ENCODE measurements at places on chromosomes 6 and 20. TPM values are rescaled to one million over a fixed set of nuclear protein-coding genes. Genes with fewer than 3 reads are reported as not detected.

Gene TFAP2D
- total RNA-seq = not detected

- H3K27me3 ChIP-seq = no peaks in the 10 kb centered on the region
- H3K36me3 ChIP-seq = no peaks in the 10 kb centered on the region
- no peak overlapping the region for H3K4me3 ChIP-seq
- DNase-seq = no peak
- no peaks in the 10 kb centered on the region for H3K4me1 ChIP-seq
Observed at GRCh38 chr20:33875055-33875454, 63.9 kb downstream of the CHMP4B start.

Gene CRISP2
- 0.33 TPM for total RNA-seq

GRCh38 chr6:156883497-156884252, 106.5 kb downstream of the ARID1B start:
- H3K27ac ChIP-seq = no peak overlapping the region
- H3K36me3 ChIP-seq = no peaks in the 10 kb centered on the region
- H3K4me1 ChIP-seq = peaks cover 37% of the 10 kb centered on the region
- no peak overlapping the region for H3K4me3 ChIP-seq
- no peaks in the 10 kb centered on the region for H3K27me3 ChIP-seq
- peak; percentile 30 for DNase-seq

Gene HLA-DMB
- 34.7 TPM for total RNA-seq

- no peak for DNase-seq
- H3K27ac ChIP-seq = no peak overlapping the region
- no peaks in the 10 kb centered on the region for H3K27me3 ChIP-seq
- peaks cover 9% of the 10 kb centered on the region for H3K4me1 ChIP-seq
- H3K36me3 ChIP-seq = no peaks in the 10 kb centered on the region
- no peak overlapping the region for H3K4me3 ChIP-seq
Observed at GRCh38 chr20:37358366-37359150, 12.6 kb downstream of the SRC start.
